Activated CD8-positive, alpha-beta memory T cell treated with anti-CD3 and anti-CD28 coated beads for 1 hour (primary cell): ENCODE measurements at places on chromosomes 12 and 14.

GRCh38 chr12:16962889-16963288 lies 356.9 kb upstream of the LMO3 start:
- DNase-seq, result no peak

GRCh38 chr12:57772429-57773322 lies at the start of gene EEF1AKMT3:
Gene EEF1AKMT3, plus strand, starts transcription at chr12:57772614. Its CDS starts 111 bp downstream, at chr12:57772725.
- DNase-seq, result no peak

DNA sequence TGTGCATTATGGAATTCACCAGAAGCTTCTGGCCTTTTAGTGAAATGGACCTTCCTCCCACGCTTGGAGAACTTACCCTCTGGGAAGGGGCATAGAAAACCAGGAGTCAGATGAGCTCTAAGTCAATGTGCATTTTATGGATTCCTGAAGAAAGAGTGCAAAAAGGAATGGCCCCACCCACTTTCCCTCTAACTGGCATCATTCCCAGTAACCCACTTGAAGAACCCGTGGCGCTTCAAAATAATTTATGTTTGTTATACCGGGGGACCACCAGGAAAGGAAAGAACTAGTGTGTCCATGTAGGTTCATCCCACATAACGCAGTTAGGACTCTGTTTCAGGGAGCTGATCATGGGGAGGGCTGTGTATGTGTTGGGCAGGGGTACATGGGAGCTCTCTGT lies 1153.4 kb downstream of the TMEM121 start:
- no peak for DNase-seq

- no peak for DNase-seq
Observed at GRCh38 chr14:99675382-99675835, 8.7 kb upstream of the CYP46A1 start.

- DNase-seq, result no peak
Observed at GRCh38 chr12:113002676-113003075, 24.4 kb downstream of the OAS2 start.

- DNase-seq, result no peak
Observed at GRCh38 chr14:52692248-52692962, 3.0 kb downstream of the ERO1A start.

GRCh38 chr14:95294834-95295599 lies 24.7 kb downstream of the CLMN start:
- no peak for DNase-seq

DNA sequence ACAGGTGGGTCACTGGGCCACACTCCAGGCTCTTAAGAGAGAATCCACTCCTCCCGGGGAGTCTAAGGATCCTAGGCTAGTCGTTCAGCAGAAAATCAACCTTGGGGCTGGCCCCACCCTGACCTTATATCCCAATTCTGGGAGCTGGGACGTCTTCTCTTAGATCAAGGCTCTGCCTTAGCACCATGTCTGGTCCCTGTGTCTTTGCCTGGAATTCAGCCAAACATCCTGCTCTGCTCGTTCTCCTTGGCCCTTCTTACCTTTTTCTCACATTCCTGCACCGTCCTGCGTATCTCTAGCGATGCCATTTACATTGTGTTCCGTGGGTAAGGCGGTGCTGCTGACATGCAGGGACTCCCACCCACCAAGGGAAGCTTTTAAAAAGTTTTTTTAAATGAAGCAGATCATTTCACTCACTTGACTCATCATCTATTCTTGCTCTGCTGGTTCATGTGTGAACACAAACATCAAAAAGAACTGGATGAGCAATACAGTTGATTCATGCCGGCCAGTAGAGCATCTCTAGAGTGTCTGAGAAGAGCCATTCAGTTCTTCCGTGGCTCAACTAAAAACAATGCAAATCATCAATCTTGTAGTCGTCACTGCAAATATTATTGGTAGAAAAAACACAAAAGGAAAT lies 50.2 kb downstream of the KCNK13 start:
- no peak for DNase-seq

- no peak for DNase-seq
Observed at GRCh38 chr14:68557648-68558047, 235.2 kb downstream of the ZFP36L1 start.

GRCh38 chr12:127282786-127283565 lies 984.0 kb upstream of the TMEM132C start:
- DNase-seq, result no peak

DNA sequence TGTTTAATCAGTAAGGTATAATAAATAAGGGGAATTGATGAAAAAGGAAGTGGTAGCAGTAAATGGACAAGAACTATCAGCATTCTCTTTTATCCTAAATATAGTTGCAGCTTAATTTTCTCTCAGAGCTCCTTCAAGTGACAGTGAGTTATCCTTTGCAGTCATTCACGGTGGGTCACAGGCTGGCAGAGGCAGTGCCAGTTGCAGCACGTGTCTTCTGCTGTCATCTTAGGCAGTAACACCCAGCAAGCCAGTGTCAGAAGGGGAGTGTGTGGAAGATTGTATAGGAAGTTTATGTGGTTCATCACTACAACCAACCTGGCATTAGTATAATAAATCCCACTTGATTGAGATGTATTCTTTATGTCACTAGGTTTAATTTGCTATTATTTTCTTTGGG lies 170.0 kb downstream of the CCDC91 start:
- no peak for DNase-seq

DNA sequence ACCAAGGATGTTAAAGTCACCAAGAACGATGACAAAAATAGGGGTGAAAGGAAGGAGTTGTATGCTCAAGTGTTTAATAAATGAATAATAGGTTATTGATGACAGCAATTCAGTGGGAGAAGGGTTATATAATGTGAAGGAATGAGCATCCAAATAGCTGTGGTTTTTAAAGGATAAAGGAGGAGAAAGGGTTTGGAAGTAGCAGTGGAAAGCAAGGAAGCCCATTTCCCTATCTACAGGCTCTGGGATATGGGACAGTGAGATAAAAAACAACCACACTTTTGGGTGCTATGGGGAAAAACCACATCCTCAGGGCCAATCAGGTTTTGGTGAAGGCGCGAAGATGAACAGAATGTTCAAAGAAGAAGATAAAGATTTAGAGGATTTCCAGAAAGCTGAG lies 258.6 kb downstream of the ZFP36L1 start:
- no peak for DNase-seq

DNA sequence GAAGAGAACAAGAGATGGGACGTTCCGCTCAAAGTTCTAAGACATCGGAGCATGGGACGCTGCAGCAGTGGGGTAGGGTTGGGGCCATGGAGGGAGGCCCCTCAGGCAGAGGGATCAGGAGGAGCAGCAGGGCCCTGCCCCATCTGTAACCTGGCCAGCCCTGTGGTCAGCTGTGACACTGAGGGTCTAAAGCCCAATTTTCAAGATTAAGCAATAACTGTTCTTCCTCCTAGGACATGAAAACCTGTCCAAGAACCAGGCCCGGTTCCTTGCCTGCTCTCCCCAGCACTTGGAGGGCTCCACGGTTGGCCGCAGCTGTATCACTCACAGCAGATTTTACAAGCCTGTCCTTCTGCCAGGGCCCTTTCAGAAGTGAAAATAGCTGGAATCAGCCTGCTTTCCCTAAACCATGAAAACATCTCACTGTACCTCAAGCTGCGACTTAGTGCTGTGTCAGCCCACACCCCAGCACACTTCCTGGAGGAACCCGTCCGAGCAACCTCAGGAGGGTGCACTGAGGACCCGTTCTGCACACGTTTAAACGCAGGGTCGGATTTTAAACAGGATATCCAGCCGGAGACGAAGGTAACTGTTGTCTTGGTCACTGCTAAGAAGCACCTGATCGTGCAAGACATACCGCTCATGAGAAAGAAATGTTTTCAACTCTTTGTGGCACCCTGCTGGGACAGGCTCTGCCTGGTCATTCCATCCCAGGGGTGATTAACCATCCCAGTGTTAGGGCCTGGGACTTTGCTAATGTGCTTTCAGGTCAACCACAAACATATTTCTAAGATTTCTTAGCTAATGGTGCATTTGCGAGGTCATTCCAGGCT lies 201.9 kb upstream of the DIO3 start:
- no peak for DNase-seq

DNA sequence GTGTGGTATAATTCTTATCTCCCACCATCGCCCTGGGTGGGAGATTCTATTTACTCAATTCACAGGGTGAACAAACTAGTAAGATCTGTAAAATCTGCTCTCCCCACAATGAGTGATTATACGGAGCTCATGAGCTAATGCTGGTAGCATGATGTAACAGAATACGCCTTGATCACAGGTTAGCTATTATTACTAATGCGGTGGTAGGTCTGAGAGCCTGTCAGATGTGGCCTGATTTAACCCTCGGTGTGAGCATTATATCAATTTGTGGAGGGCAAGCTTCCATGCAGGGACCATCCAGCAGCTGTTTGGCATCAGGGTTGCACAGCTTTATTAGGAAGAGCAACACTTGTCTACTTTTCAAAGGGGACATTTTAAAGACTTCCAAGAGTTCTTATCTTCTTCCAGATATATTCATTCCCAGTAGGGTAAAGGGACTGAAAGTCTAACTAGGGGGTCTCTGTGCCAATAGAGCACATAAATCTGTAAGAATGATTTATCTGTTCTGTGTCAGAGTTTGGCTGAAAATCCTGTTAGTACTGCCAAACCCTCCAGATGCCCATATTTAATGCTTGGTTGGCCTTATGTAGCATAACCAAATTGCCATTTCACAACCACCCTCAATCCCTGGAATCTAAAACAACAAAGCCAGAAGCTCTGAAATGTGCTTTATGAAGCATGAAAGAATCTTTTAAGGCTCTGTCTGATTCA lies 18.7 kb downstream of the TSHR start:
- no peak for DNase-seq

GRCh38 chr14:63362389-63362819 lies 43.7 kb upstream of the GPHB5 start:
- no peak for DNase-seq

DNA sequence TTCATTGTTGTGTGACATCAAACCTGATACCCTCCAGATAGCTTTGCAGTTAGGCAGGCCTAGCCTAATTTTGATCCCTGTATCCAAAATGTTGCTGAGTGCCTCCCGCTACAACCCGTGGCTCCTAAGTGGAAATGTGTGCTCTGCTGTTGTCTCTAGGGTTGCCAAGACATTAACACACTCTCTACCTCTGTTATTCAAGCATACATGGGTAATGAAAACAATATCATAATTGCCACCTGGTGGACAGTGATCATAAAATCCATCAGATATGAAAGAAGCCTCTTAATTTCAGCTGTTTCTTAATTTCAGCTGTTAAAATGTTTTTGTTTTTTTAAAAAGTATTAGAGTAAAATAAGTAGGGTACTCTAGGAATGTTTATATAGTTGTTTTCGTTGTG lies 93.5 kb downstream of the PLEKHA5 start:
- DNase-seq, result no peak

DNA sequence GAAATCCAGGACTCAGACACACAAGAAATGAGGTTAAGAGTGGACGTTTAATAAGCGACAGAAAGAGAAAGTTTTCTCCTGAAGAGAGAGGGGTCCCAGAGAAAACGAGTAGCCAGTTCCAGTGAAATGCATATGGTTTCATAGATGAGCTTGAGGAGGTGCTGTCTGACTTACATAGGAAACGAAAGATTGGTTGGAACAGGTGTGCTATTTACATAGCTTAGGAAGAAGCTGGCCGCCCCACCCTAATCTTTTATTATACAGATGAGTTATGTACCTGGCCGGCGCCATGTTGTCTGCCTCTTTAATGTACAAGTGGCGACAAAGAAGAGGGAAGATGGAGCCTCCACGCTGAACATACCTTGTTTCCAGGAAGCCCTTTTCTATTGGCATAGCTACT lies 223.0 kb downstream of the SLC6A15 start:
- DNase-seq, result no peak

- no peak for DNase-seq
Observed at GRCh38 chr14:71776471-71777360, 155.5 kb upstream of the RGS6 start.

GRCh38 chr12:64656429-64656828 lies 46.1 kb downstream of the RASSF3 start:
- no peak for DNase-seq

- DNase-seq, result no peak
Observed at GRCh38 chr14:102184316-102185035, 44.8 kb downstream of the WDR20 start.

- DNase-seq, result no peak
Observed at GRCh38 chr14:77097006-77097699, 905 bp upstream of the CIPC start.

DNA sequence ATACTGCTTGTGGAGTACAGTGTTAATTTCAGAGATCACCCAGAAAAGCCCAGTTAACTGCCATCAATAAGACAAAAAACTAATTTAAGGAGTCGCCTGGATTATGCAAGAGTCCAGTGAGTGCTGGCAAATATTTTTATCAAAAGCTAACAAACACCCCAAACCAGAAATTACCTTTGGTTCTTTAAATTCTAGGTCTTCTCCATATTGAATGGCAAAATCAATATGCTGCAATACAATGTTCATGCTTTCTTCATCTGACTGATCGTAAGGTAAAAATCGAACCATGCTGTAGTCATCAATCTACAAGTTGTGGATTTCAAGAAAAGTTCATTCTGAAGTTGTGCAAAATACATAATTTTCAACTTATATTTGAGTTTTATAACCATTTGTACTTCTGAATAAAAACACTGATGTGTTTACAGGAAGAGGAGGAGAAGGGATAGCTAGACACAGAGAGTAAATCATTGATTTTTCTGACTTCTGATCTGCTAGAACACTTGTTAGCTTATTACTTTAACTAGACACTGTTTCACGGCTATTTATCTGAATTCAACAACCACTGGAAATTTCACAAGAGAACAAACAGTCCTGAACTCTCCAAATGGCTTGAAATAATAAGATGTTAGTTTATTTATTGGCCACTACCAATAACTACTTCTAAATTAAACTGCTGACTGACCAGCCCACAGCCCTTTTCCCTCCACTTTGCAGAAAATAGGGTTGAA lies 3.6 kb upstream of the ARPC3 start:
- no peak for DNase-seq
